Uterus (tissue), 4 donors: ENCODE measurements at places on chromosomes 4 and X. TPM values are rescaled to one million over a fixed set of nuclear protein-coding genes. Genes with fewer than 3 reads are reported as not detected.

GRCh38 chrX:41785685-41786084 is 61.7 kb downstream of the GPR82 start:
- no peak for DNase-seq

- no peak for DNase-seq
Observed at GRCh38 chrX:154724993-154725756, 25.7 kb downstream of the GAB3 start.

GRCh38 chr4:76535603-76536372 is 100.8 kb downstream of the SHROOM3 start:
- DNase-seq = no peak

DNA sequence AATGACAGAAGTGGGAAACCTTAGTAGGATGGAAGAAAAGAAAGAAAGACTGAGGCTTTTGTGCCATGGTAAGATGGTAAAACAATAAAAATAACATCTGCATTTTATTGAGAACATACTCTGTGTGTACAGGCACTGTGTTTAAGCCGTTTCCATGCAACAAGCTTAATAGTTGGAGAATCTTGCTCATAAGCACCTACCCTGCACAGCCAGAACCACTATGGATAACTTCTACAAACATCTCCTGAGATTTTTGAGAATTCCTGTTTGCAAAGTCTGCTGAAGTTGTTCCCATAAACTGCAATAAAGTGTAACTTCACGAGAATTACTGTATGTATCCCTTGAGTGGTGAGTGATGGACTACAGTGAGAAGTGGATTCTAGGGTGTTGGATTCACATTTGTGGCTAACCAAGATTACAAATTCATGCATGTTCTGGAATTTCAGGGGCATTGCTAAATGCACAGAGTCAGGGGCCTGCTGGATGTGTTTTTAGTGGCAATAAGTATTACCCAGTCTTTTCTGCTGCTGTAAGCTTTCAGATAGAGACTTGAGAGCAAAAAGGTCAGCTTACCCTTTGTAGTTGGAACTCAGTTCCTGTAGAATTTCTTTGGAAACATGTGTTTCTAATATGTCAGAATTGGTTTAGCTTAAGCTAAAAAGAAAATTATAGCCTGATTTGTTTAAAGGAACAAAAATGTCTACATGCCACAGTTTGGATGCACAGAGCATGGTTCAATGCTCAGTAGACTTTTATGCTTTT is 132.5 kb downstream of the AFF1 start:
- no peak for DNase-seq

- DNase-seq = no peak
Observed at GRCh38 chrX:47662144-47662657, 3.2 kb upstream of the UXT start.

DNA sequence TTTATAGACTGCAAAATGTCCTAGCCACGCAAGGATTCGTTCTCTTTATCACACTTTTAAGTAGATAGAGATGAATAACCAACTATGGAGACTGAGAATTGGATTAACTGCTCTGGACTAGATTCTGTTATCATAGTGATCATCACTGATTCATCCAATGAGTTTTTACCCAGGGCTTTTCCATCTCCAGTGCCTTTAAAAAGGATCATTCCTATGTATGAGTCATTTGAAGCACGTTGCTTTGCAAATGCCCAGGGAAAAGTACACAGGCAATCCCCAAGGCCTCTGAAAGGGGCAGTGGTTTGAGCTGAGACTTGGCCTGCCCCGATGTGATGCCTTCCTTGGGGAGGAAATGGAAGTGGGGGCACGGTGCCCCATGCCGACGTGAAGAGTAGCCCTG is 122.7 kb upstream of the PSAPL1 start:
- DNase-seq = no peak

- no peak for DNase-seq
Observed at GRCh38 chr4:103498161-103499070, 221.4 kb downstream of the TACR3 start.

DNA sequence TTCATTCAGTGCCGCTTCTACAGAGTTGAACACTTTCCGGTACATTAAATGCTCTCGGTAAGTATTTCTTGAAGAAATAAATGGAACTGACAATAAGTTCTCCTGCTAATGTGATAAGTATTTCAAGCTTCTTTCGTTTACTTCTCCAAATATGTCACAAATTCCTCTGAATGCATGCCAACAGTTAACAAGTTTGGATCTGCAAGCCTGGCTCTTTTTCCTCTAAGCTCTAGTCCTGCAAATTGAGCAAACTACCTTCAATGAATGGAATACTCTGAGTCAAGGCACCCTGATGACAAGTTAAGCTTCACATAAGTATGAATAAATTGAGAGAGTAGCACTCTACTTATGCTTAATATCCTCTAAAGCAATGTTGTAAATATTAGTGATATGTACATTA is 403.6 kb downstream of the PDGFC start:
- no peak for DNase-seq

DNA sequence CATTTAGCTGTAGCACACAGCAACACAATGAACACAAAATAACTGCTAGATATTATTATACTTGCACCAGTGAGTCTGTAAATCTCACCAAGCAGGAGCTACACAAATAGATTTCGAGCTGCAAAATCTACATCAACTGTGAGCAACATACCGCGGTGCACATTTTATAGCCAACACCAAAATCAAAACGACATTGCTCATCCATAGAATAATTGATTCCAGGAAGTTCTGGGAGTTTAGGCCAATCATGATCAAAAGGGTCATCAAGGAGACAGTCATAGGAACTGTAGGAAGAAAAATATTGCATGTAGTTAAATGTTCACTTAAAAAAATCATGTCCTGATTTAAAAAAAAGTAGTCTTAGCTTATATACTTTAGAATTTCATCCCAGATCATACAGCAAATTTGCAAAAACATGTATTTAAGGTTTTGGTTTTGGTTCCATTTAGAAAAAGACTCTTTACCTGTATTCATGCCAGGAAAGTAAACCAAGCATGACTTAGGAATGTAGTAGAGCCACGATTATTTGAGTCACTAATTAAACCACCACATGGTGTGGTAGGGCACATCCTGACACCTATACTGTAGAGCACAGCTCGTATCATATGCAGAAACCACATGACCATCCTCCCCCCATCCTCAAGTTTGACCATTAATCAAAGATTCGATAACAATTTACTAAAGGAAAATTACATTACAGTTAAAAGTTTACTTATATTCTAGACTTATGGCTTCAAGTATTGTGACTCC is 250.4 kb downstream of the ADAMTS3 start:
- DNase-seq = no peak

DNA sequence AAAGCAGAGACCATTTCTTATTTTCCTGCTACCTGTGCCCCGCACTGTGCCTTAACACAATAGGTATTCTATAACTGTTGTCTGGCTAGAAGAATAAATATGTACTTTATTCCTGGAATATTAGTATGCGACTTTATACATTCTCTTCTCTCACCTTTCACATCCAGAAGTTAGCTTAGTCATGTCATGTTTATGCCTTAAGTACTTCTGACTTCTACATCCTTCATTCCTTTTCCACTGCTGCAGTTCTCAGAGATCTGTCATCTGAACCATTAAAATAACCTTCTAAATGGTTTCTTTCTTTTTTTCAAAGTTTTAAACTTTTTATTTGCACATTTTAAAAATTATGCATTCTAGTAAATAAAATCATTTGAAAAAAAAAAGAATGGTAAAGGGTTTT is 34.4 kb downstream of the KIF4A start:
- no peak for DNase-seq

DNA sequence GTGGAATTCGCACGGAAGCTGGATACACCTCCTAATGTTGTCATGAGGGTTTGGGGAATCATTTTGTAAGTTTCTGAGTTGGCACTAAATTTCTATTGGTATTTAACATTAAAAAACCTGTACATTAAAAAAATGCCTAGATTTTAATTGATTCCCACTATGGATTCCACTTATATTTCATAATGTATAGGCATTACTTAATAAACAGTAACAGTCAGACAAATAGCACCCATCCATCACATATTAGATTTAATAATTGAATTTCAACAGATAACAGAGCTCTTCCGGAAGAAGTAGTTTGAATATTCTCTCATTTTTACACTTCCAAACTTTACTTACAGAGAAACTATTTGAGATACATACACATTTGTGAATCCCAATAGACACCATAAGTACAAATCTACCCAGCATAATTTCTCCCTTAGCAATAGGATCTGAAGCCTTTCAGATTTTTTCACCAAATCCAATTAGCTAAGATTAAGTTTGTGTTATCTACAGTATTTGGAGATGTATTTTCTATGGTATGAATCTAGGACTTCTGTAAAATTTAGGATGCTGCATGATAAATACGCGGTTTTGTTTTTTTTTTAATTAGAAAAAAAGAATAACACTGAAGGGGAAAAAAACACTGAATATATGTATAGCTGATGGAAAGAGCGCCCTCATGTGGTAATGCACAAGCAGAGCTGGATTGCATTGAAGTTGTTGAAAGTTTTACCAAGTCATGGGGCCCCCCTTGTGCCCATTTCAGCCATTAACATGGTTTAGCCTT is 12.2 kb upstream of the ODAM start:
- no peak for DNase-seq

- DNase-seq = no peak
Observed at GRCh38 chrX:13047759-13048158, 3.3 kb upstream of the FAM9C start.

DNA sequence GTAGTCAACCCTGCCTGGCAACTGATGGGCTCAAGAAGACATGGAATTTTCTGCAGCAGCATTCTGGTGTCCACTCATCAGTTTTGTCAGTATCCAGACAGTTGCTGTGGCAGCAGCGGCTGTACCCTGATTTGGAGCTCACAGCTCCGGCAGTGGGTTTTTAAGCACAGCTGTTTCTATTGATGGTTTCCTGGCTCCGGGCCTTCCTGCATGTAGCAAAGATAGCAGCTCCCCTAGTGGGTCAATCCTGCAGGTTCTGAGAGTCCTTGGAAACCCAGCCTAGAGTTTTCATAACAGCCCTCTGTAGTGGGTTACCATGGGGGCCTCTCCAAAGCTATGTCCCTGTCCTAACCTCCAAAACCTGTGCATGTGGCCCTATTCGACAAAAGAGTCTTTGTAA is 84.0 kb upstream of the ATP6AP2 start:
- DNase-seq = peak; percentile 22

- DNase-seq = no peak
Observed at GRCh38 chr4:139940600-139940999, 213.4 kb downstream of the MAML3 start.

GRCh38 chr4:182698212-182698611 is 219.0 kb downstream of the DCTD start:
- DNase-seq = no peak

DNA sequence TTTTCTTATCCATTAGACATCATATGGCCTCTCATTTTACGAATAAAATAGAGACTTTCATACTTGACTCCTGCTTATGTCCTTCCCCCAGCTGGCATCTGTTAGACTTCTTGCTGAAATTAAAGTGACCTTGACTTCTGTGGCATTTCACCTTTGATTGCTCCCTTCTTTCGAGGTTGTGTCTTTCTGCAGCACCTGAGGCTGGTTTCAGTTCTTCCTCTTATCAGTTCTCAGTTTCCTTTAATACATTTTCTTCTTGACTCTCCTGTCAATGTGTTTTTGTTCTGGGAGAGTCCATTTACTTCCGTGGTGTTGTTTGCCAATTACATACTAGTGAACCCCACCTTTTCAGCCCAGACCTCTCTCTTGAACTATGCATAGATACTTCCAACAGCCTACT is 81.6 kb downstream of the RBPJ start:
- DNase-seq = no peak

GRCh38 chr4:105652286-105652888 is 56.1 kb downstream of the INTS12 start:
- no peak for DNase-seq

DNA sequence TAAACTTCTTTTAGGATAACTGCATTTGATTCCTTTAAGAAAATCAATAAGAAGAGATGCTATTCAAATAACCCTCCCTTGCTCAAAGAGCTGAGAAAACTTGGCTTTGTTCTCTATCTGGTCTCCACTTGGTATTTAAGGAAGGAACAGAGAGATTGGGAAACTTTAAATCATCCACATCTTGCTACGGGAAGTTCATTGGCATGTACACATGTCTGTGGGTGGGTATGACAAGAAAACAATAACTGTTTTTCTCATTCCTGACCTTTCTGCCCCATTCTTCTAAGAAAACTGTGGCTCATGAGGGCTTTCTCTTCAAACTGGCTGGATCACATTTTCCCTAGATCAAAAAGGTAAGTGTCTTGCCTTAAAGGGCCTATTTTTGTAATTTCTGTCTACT is 6.0 kb downstream of the SEL1L3 start:
- no peak for DNase-seq

NAP1L2 gene
- 9.3 TPM for total RNA-seq

DNAAF6 gene
- not detected for total RNA-seq

PDCL2 gene
- not detected for total RNA-seq

CPLX1 gene
- total RNA-seq = 15.1 TPM

LANCL3 gene
- total RNA-seq = 0.83 TPM

NXT2 gene
- 2.8 TPM for total RNA-seq

RHOH gene
- total RNA-seq = 1.5 TPM

YY2 gene
- total RNA-seq = 3.7 TPM

PABPC5 gene
- total RNA-seq = 15.2 TPM

TCEAL6 gene
- total RNA-seq = not detected

AGA gene
- 4.4 TPM for total RNA-seq

ARR3 gene
- total RNA-seq = not detected
